ENCODE measurements at places on chromosomes 3 and 15.

DNA sequence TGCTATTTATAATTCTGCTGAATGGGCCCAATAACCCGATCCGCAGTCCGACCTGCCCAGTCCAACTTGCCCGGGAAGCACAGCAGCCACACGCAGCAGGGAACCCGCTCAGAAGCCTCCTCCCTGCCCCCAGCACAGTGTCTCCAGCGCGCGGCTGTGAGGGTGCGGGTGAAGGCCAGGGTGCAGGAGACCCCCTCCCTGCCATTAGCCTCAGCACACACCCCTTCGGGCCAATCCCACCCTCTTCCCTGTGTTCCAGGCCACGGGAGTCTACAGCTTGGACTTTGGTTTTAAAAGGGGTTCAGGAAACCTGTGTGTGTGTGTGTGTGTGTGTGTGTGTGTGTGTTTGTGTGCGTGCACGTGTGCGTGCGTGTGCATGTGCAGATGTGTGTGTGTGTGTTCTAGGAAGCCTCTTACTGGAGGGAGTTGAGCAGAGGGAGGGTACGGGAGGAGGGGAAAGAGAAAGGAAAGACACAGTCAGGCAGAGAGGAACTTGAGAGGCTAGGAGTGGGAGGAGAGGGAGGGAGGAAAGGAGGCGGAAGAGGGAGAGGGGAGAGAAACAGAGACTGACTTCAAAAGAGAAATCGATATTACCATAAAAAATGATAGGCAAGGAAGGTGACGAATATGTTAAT lies 34.2 kb downstream of the ATP2B2 start:
- DNase-seq: no peak

DNA sequence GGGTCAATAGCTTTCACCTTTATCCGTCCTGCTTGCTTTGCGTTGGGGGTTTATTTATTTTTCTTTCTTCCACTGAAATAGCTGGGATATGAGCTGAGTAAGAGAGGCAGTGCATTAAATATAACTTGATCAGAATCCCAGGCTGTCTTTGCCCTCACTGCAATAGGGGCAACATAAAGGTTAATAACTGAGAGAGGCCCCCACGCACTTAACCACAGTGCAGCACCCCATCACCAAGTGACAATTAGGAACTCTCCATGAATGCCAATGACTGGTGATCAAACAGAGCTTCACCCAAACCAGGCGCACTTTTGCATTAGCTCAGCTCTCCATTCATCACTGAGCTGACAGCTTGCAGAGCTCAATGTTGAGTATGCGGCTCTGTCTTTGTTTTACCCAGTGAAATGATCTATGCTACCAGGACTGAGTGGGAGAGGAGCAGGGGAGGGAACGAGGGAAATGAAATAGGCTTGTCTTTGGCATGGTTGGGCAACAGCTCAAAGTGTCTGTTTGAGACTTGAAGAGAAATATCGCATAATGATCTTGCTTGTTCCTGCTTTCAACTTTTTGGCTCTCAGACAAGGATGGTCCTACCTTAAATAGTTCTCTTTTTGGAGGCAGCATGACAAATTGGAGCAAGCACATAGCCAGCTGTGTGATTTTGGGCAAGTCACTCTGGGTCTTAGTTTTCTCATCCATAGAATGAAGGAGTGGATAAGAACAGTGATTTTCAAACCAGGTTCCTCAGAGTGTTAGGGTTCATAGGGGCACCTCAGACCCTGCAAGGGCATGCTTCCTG lies 14.5 kb upstream of the GLCE start:
- DNase-seq: no peak

DNA sequence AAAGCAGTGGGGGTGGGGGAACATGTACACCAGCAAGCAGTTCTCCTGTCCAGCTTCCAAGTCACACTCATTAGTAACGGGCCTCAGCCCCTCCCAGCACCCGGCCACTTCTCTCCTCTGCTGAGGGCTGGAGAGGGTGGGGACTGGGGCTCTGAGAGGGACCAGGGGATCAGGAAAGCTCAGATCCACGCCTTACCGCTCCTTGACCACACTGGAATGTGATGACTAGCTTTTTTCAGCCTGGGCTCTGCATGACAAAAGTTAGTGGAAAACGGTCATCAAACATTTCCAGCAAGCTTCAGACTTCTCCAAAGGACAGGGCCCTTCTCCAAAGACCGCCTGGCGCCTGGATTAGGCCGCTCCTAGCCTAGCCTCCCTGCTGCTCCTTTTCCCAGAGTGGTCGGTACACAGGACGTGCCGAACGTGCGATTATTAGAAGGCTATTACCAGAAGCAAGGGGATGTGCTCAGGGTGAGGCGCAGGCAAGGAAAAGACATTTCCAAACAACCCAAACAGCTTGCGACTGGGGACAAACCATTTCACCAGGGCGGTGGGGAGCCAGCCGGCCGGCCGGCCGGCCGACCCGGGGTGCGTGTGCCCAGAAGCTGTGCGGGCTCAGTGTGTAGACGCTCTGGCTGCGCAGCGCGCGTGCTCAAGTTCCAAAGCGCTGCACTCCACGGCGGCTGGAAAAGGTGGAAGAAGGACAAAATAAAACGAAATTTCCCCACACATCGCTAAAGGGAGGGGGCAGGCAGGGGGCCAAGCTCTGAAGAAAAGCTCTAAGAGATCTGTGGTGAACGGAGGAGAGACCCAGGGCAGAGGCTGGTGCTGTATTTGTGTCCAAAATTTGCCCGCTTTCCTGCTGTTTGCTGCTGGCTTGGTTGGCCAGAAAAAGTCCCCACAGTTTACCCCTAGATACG lies 51.0 kb upstream of the SSR3 start:
- no peak for DNase-seq

DNA sequence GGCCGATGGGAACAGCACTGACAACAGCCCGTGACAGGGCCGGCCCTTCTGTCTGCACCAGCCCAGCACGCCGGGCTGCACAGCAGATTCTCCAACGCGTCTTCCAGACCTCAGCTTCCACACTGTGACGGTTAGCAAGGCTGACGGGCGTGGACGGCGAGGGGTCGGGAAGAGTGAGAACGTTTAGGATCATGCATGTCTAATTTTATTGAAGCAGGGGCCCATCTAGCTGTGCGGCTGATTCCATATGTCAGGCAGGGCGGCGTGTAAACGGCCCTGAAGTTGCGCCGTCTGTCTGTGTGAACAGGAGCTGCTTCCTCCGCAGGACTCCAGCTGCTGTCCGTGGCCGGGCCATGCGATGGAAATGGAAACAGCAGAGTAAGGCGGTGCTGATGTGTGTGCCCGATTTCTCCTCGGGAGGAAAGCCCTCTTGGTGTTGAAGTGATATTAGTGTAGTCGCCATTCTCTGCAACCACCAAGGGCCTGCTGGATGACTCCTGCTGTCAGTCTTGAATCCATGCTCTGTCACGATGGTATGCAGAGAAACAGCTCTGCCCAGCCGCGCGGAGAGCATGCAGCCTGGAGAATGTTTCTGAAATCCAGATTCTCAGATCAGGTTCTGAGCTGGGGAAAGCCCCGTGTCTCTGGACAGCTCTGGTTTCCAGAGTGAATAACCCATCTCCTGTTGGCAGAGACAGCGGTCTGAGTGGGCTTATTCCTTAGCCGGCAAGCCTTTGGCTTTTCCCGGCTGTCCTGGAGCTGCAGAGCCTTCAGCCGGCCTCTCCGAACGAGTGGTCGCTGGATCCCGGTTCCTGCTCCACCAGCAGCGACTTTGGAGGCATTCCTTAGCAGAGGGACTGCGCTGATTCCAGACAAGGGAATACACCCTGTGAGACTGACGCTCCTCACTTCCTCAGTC lies 158.1 kb upstream of the UBE3A start:
- DNase-seq: no peak

- DNase-seq: no peak
Measured at GRCh38 chr3:193407112-193407511, 28.6 kb upstream of the ATP13A5 start.

DNA sequence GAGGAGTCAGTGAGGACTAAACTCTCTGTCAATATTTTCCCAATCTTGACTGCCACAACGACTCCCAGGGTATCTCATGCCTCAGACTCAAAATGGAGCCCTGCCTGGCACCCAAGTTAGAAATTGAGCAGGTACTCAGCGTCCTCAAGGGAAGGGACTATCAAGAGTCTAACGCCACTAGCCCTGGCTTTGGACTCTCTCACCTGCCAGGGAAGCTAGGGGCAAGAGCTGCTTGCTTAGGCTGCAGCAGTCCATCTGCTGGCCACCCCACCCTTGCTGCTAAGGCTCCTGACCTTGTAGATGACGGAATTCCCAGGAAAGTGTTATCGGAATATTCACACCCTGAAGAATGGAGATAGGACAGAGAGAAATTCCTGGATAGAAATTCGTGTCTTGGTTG lies 33.0 kb downstream of the ZIC4 start:
- DNase-seq: no peak

DNA sequence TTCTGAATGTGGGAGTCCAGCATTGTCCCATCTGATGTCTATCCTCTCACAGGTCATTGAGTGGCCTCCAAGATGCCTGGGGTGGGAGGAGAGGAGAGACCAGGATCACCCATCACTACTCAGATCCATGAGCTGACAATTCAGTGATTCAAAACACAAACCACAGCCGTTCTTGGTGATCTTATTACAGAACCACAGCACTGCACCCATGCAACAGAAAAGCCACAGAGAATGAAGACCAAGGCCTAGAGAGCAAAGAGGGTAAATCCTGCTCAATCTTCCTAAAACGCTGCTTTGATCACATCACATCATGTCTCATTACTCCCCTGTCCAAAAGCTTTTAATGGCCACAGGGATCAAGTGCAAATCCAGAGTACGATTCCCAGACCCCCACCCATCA lies 23.5 kb downstream of the ANP32A start:
- DNase-seq: no peak

- DNase-seq: no peak
Measured at GRCh38 chr3:61381745-61382392, 130.6 kb upstream of the FHIT start.

DNA sequence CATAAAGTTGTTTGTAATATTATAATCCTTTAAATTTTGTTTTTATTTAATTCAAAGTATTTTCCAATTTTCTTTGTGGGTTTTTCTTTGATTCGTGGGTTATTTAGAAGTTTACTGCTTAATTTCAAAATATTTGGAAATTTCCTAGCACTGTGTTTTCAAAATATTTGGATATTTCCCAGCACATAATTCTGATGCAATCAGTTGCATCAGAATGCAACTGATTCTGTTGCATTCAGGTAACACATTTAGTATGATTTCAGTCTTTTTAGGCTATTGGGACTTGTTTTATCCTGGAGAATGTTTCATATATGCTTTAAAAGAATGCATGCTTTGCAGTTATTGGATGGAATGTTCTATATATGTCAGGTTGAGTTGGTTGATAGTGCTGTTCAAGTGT lies 18.2 kb upstream of the PRR23C start:
- no peak for DNase-seq

DNA sequence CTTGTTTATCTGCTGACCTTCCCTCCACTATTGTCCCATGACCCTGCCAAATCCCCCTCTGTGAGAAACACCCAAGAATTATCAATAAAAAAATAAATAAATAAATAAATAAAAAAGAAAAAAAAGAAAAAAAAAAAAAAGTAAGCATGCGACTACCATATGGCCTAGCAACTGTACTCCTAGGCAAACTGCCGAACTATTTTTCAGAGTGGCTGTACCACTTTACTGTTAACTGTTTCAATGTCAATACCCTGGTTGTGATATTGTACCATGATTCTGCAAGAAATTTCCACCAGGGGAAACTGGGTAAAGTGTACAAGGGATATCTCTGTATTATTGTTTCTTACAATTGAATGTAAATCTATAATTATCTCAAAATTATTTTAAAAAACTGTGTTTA lies 41.3 kb upstream of the MAP4 start:
- DNase-seq: no peak

- DNase-seq: no peak
Measured at GRCh38 chr15:61390138-61390537, 161.0 kb upstream of the RORA start.

GRCh38 chr3:184751204-184752040 lies 39.6 kb upstream of the MAGEF1 start:
- DNase-seq: no peak

DNA sequence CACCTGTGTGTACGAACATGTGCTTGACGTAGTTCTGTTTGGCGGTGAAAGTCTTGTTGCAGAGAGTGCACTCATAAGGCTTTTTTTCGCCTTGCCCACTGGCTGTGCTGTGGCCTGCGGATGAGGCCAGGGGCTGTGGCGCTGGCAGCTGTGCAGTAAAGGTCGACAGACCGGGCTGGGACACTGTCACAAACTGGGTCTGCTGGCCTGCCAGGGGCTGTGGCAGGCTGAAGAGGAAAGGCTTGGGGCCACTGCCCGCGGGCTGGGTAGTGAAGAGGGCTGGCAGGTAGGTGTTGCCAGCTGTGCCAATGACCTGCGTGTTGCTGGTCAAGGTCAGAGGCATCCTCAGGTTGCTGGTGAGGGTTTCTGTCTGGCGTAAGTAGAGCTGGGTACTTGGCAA lies 56.4 kb downstream of the TIGIT start:
- no peak for DNase-seq

- DNase-seq: no peak
Measured at GRCh38 chr3:31227131-31227562, 305.6 kb upstream of the STT3B start.

DNA sequence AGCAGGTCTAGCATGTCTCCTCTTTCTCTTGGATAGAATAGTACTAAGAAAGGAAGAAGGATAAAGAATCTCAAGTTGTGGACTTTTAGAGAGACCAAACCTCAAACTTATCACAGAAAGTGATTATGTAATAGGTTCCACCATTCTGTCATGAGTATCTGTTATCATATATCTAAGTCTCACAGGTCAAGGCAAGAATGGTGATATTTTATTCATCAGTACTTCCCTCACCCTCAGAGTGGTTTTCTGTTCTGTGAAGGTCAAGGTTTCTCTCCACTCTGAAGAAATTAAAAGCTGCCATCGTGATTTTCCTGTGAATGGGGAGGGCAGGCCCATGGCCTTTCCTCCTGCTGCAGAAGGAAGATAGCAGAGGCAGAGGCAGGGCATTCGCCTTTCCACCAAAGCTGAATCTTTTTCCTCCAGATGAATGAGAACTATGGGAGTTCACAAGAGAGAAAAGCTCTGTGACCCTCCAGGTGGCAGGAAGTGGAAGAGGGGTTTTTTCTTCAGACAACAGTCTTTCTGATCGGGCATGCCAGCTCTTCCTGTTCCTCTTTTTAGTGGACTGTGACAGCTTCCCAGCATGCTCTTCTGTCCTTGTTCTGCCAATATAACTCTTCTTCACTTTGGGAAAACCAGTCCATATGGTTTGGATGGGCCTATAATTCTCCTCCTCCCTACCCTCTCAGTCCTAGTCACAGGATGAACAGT lies 37.1 kb upstream of the CCK start:
- DNase-seq: no peak

Measured in right renal cortex interstitium (tissue), 3 donors.